ENCODE measurements at places on chromosomes 2 and 18.

DNA sequence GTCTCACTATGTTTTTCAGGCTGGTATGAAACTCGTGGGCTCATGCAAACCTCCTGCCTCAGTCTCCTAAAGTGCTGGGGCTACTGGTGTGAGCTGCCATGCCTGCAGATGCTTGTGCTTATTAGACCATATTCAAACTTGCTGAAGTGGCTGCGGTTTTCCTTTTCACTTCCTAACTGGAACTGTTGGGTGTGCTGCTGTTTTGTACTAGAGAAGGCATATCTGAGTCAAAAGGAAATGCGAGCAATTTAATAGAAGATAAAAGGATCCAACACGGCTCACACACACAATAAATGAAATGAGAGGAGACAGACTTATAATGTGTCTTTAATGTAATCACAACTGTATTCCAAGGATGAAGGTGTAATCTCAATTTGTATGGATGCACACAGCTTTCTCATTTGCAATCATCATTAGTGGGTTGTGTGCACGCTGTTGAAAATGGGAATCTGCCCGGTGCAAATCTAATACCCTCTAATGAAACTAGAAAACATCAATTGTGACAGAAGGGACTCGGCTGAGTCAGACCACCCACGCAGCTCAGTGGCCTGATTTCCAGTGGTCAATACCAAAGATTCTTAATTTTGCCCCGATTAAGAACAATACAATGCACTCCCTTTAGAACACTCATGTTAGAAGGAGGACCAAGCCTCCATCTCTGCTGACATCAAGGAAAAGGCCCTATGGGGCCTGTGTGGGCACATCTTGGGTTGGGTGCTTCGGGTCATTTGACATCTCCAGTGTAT lies 532.7 kb downstream of the TDRD15 start:
- DNase-seq, result no peak

DNA sequence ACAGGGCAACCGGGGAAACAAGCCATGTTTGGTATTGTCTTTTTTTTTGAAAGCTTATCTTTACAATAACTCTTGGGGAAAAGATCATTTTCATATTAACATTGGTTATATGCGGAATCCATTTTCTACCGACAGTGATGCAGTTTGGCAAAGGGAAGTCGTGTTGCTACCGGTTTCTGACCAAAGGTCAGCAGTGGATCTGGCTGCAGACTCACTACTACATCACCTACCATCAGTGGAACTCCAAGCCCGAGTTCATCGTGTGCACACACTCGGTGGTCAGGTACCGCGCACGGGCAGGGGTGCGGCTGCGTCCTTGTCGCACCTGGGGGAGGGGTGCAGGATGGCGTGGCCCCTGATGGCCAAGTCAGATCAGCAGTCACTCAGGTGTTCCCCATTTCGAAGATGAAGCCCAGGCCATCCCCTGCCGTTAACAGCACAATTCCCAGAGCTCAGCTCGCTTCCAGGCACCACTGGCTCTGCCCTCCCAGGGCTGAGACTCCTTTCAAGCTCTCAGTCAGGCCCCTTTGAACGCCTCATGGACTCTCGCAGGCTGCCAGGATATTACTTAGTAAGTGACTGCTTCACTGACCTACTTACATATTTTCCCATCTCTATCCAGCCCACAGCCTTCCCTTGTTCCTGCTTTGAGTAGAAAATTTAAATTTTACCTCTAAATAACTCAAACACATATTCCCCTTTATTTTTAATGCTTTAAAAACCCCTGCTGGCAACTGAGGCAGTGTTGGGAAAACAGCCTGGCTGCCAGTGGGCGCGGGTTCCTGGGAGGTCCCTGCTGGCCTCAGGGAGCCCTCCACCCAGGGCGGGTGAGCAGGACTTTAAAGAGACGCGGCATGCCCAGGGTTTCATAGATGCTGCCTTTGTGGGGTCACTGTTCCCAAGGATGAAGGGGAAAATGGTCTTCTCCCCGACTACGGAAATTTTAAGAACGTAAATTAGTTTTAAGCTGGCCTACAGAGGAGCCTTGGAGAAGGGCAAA lies 33.6 kb upstream of the RPL31 start:
- DNase-seq, result no peak

DNA sequence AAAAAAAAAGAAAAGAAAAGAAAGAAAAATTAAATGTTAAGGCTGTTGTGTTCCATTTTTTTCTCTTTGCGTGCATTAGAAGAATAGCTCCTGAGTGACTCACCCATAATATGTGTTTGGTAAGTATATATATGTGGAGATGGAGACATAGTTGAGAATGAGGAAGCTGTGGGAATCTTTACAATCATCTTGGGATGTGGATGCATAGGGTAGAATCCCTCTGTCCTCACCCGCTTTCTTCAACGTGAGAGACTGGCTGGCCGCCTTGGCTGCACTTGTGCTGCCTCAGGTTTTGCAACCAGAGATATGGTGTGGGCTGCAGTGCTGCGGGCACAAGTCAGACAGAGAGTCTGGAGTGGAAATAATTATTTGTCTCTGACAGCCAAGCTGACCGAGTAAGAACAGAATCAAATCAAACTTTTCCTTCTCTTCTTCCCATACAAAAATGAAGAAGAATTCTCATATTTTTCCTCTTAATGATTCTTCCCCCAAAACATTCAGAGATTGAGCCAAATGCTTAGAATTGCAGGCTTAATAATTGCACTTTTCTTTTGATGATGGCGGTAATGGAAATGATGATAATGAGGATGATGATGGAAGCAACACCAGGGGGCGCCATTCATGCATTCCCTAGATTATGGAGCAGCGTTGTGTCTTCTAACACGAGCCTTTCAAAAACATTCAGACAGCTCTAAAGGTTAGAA lies 48.5 kb downstream of the SERPINB7 start:
- no peak for DNase-seq

DNA sequence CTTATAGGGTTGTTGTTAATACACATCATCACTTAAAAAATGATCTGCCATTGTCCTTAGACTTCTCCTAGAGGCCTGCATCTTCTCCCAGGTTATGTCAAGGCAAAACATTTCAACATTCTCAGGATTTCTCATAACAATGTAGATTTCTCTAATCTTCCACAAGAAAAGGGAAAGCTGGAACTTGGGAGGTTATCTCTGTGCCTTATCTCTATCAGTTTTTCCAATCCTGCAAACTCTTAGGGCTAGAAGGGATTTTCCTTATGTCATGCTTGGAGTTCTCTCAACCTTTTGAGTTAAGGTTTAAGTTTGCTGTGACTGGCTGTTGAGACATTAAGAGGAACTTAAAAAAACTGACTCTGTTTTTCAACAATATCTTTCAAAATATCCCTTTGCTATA lies 300.6 kb upstream of the TFPI start:
- no peak for DNase-seq

DNA sequence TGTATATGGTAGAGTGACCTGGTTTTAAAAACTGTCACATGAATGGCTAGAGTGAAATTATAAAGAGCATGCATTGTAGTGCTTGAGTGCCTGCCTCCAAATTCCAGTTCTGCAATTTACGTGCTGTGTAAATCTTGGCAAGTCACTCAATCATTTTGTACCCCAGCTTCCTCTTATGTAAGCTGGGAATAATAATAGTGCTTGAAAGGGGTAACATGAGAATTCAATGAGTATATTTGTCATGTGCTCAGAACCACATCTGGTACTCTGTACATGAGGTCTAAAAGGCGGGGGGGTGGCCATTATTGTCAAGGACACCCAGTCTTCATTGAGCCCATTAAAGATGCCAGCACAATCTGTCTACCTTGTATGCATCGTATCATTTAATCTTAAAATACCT lies 214.8 kb downstream of the MC4R start:
- DNase-seq, result no peak

GRCh38 chr18:51425475-51425874 lies 228.0 kb upstream of the MEX3C start:
- no peak for DNase-seq

GRCh38 chr2:98773169-98773568 lies 42.2 kb upstream of the MGAT4A start:
- DNase-seq, result no peak

DNA sequence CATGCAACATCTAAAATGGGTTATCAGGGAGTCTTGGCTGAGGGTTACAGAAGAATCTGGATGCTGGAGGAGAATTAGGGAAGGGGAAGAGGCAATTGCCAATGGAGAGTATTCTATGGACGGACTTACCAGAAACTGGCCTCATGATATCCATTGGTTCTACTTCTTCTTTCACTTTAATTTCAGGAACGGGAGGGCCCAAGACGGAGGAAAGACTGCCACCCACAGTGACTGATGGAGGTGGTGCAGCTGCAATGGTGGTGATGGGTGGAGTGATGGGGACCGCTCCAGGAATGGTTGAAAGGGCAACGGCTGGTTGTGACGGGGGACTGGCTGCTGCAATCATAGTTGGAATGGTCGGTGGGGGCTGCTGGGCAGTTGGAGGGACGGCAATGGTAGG lies 69.1 kb upstream of the AMMECR1L start:
- DNase-seq, result no peak

- no peak for DNase-seq
These were observed 24.2 kb downstream of the HPCAL1 start for GRCh38 chr2:10326707-10327594.

Measured in stimulated activated CD4-positive, alpha-beta T cell treated with anti-CD3 and anti-CD28 coated beads, Interleukin-15, amount 100 ng/mL, for 1 hour (primary cell).